Activated naive CD8-positive, alpha-beta T cell treated with anti-CD3 and anti-CD28 coated beads for 36 hours (primary cell): ENCODE measurements at places on chromosomes 1 and 21. TPM values are rescaled to one million over a fixed set of nuclear protein-coding genes. Genes with fewer than 3 reads are reported as not detected.

Gene ADGRB2
- total RNA-seq: 0.18 TPM

Gene DNAJC11
- total RNA-seq: 77.6 TPM

Gene CFHR1
- not detected for total RNA-seq

Gene A3GALT2
- not detected for total RNA-seq

Gene CLDN17
- not detected for total RNA-seq

Gene RGS13
- total RNA-seq: not detected

Gene CLCA4
- not detected for total RNA-seq

Gene CCDC181
- total RNA-seq: 0.52 TPM

Gene PRDM16
- 0.06 TPM for total RNA-seq

Gene LCE2B
- total RNA-seq: not detected

Gene ITLN2
- not detected for total RNA-seq

Gene C1orf226
- 0.44 TPM for total RNA-seq

Gene CHODL
- 0.08 TPM for total RNA-seq

Gene AK2
- 389 TPM for total RNA-seq

Gene ZNF124
- total RNA-seq: 20.7 TPM

Gene CGN
- 1.3 TPM for total RNA-seq

Gene GBP6
- total RNA-seq: 0.38 TPM

Gene UBASH3A
- 38.9 TPM for total RNA-seq

Gene HENMT1
- 26.4 TPM for total RNA-seq

Gene F13B
- total RNA-seq: not detected

Gene FAM151A
- total RNA-seq: not detected

Gene OR2AK2
- total RNA-seq: not detected

Gene OR2T33
- not detected for total RNA-seq

Gene RBP7
- total RNA-seq: not detected

Gene SHISA4
- total RNA-seq: not detected

Gene RSPO1
- total RNA-seq: not detected

Gene TP73
- 0.58 TPM for total RNA-seq
